Left renal pelvis (tissue), 4 donors: ENCODE measurements at places on chromosomes 11 and 22. TPM values are rescaled to one million over a fixed set of nuclear protein-coding genes. Genes with fewer than 3 reads are reported as not detected.

PRG3 gene
- 0.49 TPM for polyA plus RNA-seq

NRGN gene
- polyA plus RNA-seq = 18.5 TPM

DNA sequence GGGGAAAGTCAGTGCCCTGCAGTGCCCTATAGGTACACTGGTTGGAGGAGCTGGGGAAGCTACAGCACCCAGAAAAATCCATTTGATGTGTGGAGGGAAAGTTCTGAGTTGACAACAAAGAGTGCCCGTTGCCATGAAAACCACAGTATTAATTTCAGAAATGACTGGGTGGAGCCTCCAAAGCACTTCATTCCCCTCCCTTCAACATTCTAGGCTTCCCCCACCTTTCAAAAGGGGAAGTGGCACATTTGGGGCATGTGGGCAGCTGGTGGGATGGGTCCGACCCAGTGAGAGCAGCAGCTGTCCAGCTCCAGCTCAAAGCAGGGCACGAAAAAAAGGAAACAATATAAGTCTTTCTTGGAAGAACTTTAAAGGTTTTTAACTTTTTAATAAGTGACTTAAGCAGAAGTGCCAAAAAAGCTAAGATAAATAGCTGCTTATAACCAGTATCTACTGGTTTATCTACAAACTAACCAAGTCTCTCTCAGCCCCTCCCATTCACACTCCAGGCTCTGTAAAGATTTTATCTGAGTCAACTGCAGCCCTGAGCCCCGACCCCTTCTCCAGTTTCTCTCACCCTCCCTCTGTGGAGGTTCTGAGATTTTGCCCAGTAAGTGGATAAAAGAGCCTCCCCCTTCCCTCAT is 9.0 kb upstream of the AHNAK start:
- DNase-seq = no peak

OR51B2 gene
- not detected for polyA plus RNA-seq

MMP13 gene
- not detected for polyA plus RNA-seq

USP2 gene
- polyA plus RNA-seq = 1.7 TPM

DNA sequence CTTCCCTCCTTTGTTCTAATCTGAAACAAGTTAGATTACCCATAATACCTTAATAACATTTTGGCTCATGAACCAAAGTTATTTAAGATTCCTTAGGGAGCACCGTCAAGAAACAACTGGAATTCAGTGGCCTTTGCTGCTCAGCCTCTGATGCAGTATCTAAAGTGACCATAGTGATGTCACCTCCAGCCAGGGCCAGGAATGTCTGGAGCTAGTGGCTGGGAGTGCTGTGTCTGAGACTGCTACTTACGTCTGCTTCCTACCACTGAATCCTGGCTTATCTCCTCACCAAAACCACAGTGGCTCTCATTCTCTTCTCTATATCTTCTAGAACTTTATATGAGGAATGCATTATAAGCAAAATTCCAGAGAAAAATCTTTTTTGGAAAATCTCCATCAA is 658.0 kb downstream of the DLG2 start:
- DNase-seq = no peak
